ENCODE measurements at places on chromosomes 7 and 10.

DNA sequence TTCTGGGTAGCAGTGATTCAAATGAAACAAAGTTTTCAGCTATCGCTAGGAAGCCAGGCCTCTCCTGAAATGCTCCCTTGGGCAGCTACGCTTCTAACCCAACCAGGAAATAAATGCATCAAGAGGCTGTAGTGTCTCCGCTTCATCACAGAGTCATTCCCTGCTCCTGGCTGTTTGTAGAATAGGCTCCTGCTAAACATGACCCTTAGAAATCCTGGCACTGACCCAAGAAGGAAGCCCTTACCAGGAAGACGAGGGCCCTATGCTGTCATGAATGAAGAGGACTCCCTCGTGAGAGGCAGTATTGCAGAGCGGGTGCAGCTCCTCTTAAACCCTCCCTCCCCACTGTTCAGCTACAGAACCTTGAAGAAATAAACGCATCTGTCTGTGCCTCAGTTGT lies 48.3 kb downstream of the NOD1 start:
- no peak for DNase-seq

DNA sequence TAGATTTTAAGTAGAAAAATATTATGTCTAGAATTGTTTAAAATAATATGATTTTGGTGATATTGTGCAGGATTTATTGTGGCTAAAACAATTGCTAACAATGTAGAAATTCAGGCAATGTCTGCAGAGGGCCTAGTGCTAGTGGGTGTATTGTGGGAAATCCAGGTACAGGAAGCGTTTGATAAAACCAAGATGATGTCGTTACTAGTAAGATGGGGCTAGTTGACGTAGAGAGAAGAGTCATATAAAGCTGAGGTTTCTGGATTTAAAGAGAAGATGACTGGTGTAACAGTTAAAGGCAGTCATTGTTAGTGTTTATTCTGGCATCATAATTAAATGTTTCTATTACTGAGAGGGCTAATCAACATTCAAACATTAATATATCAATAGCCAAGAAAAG lies 43.5 kb downstream of the ADK start:
- DNase-seq, result no peak

DNA sequence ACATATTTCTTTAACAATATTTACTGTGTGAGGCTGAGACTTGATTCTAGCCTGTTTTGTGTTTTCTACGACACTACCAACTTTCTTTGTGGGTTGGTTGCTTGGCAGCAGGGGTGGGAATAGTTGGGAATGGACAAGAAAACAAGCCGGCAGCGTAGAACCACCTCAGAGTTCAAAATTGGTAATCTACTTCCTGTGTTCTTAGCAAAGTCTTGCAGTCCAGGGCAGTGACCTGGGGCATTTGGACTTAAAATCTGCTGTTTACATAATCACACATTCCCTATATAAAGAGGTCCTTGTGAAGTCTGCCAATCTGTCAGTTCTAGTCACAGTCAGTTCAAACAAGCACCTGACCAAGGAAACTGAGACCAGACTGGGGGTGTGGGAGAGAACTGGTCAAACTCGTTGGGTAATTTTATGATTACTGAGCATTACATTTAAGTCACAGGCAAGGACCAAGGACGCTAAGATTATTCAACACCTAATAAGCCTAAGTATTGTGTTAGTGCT lies 167.9 kb downstream of the CPEB3 start:
- no peak for DNase-seq

GRCh38 chr10:10165415-10165814 lies 852.3 kb upstream of the CELF2 start:
- no peak for DNase-seq

GRCh38 chr10:101566333-101567164 lies 21.5 kb downstream of the POLL start:
- DNase-seq, result no peak

DNA sequence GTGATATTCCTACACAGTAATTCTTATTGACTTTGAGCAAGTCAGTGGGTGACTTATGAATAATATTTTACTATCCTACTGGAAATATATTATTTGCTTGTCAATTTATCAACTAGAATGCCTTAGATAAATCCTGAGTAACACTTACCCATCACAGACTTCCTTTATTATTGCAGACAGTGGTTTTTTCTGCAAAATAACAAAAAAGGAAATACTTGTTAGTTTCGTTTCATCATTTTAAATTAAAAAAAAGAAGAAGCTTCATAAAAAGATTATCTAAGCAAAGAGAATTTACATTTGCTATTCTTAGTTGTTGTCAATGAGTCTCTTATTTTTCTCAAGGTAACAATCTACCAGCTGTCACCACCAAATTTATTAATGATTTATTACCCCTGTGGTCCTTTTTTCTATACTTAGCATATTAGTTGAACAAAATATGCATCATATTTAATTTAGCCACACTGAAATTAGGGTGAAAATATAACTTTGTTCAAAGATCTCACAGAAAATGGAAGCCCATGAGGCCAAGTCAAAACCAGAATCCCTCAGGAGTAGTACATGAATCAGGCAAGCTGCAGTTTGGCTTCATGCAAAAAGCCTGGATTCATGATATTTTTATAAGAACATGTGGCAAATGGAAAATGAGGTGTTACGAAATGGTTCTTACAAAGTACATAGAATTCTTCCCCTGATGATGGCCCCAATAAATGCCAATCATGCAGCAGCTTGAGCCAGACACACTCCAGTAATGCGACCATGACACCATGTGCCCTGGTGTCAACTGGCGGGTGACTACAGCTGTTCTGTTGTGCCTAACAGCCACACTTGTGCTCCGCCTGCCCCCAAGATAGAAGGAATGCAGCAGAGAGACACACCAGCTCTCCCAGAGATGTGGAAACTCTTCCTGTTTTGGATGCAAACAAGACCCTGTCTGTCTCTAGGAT lies 132.6 kb downstream of the ELMO1 start:
- no peak for DNase-seq

DNA sequence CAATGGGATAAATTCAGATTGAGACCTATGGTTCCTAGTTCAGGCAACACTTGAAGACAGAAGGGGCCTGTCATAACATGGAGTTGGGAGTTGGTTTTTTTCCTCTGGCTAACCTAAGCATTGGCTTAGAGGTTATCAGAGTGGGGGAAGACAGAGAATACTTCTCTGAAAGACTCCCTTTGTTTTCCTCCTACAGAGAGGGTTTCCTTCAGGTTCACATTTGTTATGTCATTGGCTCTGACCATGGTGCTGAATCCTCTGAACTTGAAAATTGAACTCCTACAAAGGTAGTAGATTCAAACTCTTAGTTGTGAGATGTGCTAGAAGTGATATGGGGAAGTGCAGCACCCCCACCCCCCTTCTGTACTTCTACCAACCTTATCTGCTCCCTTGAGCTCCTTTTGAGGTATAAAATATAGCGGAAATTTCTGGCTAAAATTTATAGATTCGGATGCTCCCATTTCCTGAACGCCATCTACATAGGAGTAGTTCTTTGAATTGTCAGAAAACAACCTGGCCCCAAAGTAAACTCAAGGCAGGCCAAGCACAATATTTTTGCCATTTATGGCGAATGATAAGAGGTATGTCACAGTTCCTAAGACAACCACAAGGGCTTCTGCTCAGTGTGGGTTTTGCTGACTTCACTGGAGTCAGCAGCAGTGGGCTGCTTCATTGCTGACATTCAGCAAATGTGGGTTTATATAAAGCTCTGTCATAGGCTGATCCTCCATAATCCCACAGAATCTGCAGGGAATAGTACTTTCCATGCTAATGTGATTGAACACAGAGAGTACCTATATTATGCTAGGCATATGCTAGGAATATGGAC lies 131.6 kb upstream of the KLF14 start:
- no peak for DNase-seq

GRCh38 chr10:125154529-125154928 lies 5.8 kb downstream of the CTBP2 start:
- no peak for DNase-seq

DNA sequence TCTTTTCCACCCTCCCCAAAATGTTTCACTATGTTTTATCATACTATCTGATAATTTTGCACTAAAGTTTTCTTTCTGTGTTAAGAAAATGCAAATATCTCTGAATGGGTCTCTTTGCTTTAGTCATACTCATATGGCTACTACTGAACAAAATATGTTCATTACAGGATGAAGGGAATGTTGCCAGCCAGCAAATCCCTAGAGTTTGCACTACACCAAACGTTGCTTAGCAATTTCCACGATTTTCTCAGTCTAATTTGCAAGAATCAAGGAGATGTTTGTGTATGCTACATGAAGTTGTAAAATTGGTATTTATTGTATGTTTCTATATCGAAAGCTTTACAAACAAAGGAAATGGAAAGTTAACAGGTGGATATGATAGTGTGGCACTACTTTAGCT lies 10.6 kb upstream of the MAGI2 start:
- DNase-seq, result no peak

DNA sequence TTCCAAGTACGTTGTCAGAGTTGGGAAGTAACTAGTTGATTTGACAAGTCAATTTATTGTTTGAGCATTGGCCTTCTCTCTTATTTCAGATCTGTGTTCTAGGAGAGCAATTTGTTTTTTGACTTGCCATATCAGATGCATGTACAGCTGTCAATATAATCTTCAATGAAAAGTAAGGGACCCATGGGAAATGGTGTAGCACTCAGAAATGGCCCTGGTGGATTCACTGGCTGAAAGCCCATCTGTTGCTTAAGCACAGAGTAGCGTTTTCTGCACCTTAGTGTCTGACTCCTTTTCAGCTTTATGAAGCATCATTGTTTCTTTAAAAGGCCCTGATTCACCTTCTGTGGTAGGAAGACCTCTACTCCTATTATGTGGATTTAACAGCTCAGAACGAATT lies 10.2 kb downstream of the GARS1 start:
- DNase-seq, result no peak

DNA sequence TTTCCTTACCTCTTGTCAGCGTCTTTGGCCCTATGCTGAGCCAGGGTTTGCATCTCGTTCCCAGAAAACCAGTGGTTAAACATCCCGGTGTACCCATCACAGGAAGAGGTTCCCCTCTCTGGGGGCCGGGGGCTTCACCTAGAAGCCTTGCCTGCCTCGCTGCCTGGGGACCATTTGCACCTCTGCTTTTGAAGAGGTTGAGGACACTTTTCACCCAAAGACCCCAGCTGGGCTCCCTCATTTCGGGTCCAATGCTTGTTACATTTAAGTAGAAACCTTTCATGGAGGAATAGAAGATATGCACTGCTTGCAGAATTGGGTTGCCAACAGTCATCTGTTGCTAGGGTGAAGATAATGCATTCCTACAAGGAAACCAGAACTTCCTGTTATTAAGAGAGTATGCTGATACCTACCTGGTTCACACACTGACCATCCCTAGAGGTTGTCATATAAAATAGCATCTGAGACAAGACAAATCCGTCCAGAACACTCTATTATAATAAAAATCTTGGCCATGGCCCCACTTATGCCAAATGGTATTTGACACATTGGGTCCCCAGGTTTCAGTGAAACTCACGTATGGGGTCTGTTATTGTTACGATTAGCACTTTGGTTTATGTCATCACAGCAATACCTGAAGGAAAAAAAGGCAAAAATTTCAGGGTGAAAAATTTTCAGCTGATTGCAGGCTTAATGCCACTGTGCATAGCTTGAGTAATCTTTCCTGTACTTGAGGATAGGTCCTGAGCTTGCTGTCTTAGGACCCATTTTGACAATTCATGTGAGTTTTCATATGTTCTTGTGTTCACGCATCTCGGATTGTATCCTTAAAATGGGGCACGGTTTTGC lies 917 bp downstream of the ZNF365 start:
- DNase-seq, result no peak

GRCh38 chr10:118408181-118408580 lies 66.1 kb upstream of the FAM204A start:
- DNase-seq, result no peak

DNA sequence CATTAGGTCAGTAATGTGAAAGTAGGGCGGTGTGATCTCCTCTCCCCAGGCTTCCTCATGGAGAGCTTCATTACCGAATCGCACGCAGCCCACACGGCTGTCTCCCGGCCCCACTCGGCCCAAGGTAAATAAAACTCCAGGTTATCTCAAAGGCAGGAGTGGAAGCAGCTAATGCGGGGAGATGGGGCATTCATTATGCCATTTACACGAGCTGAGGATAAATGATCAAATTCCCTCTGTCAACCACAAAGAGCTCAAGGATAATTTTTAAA lies 93.5 kb downstream of the ADARB2 start:
- DNase-seq, result no peak

GRCh38 chr7:107046491-107047259 lies 2.2 kb downstream of the PRKAR2B start:
- DNase-seq, result no peak

GRCh38 chr7:131026297-131027000 lies 292.4 kb upstream of the KLF14 start:
- no peak for DNase-seq

DNA sequence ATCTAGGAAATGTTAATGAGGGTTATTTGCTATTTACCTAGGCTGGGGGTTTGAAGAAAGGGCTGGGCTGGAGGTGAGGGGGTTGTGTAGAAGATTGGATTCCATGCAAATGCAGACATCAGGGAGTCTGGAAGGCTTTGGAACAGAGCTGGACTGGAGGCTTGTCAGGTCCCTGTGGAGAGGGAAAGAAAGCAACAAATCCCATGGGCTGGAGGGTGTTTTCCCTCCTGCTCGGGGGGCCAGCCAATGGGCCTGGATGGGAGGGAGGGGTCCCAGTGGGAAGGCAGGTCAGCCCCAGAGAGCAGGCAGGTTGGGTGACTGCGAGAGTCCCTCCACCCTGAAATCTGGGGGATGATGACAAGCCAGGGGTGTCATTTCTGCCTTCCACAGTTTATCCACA lies 431.8 kb downstream of the RPS24 start:
- DNase-seq, result no peak

GRCh38 chr10:124678557-124679240 lies 65.5 kb downstream of the FAM53B start:
- no peak for DNase-seq

GRCh38 chr7:98091523-98091922 lies 15.1 kb upstream of the LMTK2 start:
- DNase-seq, result no peak

DNA sequence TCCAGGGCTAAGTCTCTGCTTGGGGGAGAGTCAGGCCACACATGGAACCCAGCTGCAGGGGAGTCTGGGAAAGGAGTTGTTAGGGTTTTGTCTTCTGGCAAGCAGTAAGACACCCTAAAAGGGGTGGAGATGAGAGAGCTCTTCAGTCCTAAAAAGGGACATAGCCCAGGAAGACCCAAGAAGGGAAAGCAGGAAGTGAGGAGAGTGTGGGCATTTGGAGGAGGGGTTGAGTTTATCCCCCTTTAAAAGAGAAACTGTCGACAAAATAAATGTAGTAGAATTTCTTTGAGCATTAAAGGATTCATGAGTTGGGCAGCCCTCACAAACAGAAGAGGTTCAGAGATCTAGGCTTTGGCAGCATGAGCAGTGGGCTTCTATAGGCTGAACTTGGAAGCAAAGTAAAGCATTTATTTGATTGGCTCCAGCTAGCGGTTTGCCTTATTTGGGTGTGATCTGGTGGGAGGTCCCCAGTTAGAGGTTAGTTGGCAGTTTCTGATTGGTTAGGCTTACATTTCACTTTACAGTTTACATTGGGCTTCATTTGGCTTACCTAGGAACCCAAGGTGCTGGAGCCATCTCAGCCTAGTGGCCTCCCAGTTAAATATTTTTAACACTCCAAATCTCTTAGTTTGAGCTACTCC lies 246.7 kb downstream of the CAMK1D start:
- no peak for DNase-seq

Data from esophagus squamous epithelium (tissue), 5 donors.